Neural progenitor cell (in vitro differentiated cells): ENCODE measurements at places on chromosomes 5 and 9.

GRCh38 chr9:88307136-88307535 lies 81.1 kb upstream of the SPIN1 start:
- no peak for DNase-seq

GRCh38 chr9:126148994-126149393 lies 177.6 kb upstream of the MVB12B start:
- DNase-seq: no peak

- no peak for DNase-seq
These were observed 85.0 kb downstream of the FSTL4 start for GRCh38 chr5:133527311-133527710.

DNA sequence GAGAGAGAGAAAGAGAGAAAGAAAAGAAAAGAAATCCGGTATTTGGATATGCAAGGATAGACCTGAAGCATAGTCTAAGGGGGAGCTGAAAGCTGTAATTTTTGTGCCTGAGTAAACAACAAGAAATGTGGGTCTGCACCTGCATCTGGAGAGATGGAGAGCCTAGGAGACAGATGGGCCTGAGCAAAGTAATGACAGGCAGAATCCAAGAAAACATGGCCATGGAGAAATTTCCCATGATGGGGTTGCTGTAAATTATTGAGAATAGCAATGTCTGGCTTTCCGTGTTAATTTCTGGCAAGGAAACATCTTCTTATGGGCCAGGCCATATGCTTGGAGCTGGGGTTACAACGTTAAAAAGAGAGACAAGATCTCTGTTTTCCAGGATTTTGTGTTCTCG lies 40.2 kb downstream of the YIPF5 start:
- DNase-seq: no peak

DNA sequence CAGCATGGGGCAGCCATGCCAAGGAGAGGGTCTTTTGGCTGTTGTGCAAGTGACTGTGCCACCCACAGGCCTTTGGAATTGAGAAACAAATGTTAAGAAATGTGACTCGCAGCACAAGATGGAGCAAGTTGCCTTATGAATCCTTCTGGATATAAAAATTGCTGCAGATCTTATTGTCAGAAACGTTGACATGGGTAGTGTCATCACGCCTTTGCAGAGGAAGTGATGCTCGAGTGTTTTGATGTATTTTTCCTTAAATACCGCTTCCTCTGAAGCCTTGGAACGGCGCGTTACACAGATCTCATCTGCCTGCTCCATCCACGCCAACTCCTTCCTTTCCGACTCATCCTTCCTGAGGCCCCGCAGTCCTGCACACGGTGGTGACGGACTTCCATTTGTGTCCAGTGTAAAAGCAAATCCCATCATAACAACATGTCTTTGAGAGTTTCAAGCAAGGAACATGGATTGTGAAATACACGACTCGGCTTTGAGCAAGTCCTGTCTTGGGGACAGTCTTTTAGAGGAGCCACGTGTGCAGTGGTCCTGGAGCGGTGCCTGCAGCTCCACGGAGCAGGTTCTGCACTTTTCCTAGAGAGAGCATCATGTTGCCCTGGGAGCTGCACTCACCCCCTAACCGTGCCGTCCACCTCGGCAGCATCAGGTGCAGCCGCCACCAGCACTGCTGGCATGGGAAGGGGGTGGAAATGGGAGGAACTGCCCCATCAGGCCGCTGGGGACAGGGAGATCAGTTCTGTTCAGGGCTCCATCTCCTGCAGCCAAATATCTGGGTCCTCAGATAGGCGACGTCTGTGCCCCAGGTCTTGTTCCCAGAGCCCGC lies 15.1 kb downstream of the ROPN1L start:
- DNase-seq: no peak

DNA sequence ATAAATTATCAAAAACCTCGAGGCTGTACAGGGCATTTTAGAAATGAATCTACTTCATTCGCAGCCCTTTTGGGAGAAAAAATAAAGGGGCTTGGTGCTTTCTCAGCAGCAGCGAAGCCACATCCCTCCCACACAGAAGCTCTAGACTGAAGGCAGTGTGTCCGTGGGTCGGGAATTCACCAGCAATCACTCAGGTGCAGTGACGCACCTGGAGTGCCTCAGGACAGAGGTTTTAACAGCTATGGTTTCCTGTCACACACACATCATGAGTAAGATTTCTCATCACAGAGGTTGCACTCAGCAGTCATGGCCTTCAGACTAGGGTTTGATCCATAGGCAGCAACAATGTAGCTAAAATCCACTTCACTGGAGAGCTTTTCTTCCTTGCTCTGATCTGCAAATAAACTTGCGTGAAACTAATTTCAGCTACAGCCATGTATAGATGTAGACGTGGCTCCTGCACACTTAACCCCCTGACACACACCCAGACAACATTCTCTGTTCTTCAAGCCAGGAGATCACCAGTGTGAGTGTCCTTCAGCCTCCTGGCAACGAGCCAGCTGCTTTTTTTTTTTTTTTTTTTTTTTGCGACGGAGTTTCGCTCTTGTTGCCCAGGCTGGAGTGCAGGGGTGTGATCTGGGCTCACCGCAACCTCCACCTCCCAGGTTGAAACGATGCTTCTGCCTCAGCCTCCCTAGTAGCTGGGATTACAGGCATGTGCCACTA lies 34.8 kb downstream of the DYNC2I2 start:
- no peak for DNase-seq

DNA sequence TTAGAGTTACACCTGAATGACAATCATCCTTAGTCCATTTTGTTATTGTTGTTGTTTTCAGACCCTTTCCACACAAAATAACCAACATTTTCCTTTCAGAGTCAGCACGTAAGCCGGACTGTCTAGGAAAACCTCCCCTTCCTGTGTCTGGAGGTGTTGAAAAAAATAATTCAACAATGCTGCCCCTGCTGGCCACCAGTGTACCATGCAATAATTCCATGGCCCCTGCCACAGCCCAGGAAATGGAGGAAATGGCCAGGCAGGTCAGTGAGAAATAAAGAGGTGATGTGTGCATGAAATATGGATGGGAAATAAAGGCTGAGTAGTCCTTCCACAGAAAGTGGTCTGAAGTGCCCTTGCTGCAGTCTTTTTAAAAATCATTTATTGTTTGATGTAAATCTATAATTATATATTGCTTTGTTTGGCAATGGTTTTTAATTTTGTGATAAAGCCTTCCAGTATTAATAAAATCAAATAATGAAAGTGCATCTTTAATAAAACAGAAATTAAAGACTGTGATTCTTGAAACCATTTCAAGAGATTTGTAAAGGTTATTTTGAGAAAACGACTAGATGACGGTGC lies 152.8 kb upstream of the PAPPA start:
- peak; percentile 65 for DNase-seq

DNA sequence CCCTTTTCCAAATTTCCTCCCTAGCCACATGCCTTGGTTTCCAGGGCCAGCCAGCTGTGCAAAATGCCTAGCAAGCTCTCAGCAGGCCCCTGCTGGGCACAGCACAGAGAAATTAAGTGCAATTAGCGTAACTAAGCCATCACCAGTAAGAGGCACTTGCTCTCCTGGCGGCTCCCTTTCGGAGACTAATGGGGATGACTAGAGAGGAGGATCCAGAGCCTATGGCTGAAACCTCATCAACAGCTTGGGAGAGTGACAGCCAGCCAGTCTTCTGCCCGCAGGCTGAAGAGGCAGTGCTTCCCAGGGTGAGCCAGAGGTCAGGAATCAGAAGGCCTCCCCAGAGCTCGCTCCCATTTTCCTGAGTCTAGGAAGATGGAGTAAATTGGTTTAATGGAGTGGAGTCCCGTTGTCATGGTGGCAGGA lies 108.4 kb downstream of the KCNIP1 start:
- peak; percentile 84 for DNase-seq

DNA sequence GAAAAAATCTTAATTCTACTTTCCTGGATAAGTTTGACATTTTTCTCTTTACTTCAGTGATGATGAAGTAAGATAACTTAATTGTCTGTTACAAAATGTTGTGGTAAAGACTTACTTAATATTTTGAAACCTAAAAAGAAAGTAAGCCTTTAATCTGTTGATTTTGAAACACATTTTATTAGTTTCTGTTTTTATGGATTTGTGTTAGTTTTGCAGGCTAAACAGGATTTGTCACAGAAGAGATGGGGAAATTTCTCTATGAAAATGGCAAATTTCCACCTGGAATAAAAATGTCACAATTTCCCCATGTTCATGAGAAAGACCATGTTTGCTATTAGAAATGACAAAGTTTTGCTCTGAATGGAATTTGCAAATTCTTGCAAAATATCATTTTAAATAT lies 237.1 kb downstream of the RFX3 start:
- DNase-seq: no peak

DNA sequence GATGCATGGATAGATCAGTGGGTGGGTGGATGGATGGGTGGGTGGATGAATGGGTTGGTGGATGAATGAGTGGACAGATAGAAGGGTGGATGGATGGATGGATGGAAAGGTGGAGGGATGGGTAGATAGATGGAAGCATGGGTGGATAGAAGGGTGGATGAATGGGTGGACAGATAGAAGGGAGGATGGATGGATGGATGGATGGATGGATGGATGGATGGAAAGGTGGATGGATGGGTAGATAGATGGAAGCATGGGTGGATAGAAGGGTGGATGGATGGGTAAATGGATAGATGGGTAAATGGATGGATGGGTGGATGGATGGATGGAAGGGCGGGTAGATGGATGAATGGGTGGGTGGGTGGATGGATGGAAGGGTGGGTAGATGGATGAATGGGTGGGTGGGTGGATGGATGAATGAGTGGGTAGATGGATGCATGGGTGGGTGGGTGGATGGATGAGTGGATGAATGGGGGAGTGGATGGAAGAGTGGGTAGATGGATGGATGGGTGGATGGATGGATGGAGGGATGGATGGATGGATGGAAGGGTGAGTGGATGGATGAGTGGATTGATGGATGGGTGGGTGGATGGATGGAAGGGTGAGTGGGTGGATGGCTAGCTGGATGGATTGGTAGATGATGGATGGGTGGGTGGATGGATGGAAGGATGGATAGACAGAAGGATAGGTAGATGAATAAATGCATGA lies 87.7 kb upstream of the ASS1 start:
- no peak for DNase-seq

GRCh38 chr5:172887692-172888091 lies 53.6 kb downstream of the ERGIC1 start:
- DNase-seq: no peak
